ENCODE measurements at places on chromosomes 3 and 15.

DNA sequence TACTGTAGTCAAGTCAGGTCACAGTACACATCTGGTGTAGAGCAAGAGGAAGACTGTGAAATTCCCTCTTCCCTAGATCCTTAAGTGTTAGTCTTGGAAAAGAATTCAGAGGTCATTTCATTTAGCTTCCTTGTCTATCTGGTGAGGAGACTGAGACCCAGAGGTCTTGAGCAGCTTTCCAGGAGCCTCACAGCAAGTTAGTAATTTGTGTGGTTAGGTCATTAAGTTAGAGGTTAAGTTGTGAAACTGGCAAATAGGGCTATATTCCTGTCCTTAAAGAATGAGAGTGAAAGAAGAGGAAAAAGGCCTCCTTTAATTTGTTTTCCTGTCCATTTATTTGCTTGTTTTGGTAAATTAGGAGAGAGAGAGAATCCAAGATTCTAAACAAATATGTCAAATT is 9.0 kb downstream of the PODXL2 start:
- DNase-seq, result no peak

DNA sequence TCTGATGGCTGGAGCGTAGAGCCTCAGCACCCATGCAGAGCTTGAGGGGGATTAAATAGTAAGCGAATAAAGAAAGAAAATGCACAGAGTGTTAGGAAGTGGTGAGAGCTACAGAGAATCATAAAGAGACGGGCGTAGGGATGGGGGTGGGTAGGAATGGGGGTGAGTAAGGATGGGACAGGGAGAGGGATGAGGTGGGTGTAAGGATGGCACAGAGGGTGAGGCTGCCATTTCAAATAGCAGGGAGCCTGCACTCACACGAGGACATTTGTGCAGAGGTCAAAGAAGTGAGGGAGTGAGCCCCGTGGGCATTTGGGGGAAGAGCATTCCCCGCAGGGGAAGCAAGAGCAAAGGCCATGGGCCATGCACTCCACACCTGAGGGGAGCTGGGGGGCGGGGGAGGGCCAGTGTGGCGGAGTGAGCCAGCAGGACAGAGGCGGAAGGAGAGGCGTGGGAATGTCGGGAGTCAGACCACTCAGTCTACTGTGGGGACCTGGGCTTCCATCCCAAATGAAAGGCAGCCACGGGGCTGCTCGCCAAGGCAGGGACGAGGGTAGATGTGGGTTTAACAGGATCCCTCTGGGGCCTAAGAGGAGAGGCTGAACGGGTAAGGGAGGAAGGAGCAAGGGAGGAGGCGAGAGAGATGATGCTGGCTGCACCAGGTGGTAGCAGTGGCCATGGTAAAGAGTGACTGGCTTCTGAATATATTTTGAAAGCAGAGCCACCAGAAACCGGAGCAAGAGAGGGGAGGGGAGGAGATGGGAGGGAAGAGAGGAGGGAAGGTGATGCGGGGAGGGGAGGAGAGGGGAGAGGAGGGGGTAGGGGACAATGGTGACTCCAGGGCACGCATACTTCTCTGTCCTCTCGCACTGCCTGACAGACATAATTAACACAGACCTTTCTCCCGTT is 35.2 kb upstream of the SLC6A6 start:
- DNase-seq, result no peak

- peak; percentile 99 for DNase-seq
Observed at GRCh38 chr3:177589911-177590381, 392.7 kb upstream of the TBL1XR1 start.

DNA sequence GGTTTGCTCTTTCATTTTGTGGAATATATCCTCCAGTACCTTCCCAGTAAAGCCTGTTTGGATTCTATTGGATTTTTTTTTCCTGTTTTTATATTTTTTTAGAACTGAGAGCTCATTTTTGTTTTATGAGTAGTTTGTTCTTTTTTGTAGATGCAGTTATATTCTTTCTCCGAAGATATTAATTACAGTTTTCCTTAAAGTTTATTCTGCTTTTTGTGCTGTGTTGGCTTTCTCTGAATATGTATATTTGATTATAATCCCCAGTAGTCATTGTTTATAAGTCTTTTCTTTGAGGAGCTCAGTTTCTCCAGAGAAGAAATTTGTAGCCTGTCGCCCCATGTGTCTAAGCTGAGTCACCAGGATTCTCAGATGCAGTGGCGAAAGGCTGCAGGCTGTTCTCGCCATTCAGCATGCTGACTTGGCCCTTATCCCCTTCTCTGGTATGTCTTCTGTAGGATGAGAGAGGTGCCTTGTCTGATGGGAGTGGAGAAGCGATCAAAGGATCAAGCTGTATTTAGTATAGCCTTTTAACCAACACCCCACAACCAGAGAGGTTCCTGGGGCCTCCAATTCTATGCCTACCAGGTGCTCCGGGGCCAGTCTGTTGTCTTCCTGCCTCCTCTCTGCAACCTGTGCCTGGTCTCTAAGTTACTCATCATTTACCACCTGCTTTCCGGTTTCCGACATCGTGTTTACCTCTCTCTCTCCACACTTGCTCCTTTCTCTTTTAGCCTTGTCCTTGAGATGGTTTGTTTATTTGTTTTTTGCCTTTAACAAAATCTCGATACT is 31.7 kb upstream of the MFSD1 start:
- DNase-seq, result peak; percentile 11

- DNase-seq, result no peak
Observed at GRCh38 chr3:24352893-24353553, 141.6 kb downstream of the THRB start.

DNA sequence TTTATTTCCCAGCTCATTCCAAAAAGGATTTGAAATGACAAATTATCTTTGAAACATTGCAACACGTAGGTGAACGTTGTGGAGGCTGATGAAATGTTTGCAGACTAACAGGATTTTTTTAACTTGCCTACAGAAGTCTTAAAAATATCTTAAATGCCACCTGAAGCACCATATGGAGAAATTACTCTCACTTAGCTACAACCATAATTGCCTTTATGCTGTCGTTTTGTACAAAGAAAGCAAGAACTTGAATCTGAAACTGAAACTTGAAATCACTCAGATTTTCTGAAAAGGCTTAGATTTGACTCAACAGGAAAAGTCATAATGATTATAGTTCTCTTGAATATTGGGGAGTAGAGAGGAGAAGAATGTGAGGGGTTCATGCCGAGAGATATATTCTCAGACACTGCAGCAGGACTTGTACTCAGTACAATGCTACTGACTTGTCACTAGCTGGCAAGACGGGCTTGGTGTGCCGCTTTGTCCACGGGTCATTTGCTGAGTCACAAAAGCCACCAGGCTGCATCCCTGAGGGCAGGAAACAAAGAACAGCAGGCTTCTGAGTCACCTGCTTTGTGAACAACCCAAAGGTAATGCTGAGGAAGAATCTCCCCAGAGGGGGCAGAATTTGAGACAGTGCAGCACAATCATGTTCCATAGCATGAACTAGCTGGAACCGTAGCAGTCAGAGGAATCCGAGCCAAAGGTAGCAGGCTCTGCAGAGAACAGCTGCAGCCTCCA is 7.1 kb upstream of the FMN1 start:
- DNase-seq, result peak; percentile 93

DNA sequence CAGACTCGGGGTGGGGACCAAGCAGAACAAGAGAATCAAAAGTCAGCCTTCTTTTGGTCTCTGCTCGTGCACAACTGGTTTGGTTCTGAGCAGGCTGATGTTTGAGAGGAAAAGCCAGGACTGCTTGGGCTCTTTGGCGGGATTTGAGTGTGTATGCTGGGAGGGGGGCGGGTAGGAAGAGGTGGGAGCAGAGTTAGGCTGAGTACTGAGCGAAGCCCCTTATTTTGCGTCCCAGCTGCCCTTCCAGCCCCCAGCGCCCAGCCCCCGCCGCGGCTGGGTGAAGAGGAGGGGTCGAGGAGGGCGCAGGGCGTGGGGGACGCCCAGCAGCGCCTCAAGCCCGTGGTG is 153.5 kb upstream of the GOLIM4 start:
- no peak for DNase-seq
